ENCODE measurements at places on chromosomes 1 and 21. TPM values are rescaled to one million over a fixed set of nuclear protein-coding genes. Genes with fewer than 3 reads are reported as not detected.

Gene AADACL4
- total RNA-seq = not detected

GRCh38 chr21:43198376-43198775 lies 29.6 kb downstream of the CRYAA start:
- no peaks in the 10 kb centered on the region for H3K36me3 ChIP-seq
- DNase-seq = no peak
- H3K27ac ChIP-seq = no peak overlapping the region
- no peaks in the 10 kb centered on the region for H3K4me1 ChIP-seq
- no peaks in the 10 kb centered on the region for H3K27me3 ChIP-seq

Gene PHLDA3
- total RNA-seq = 27.7 TPM

Gene SLC66A1
- 16.8 TPM for total RNA-seq

GRCh38 chr1:41639332-41639936 lies 155.0 kb upstream of the EDN2 start:
- H3K36me3 ChIP-seq = no peaks in the 10 kb centered on the region

DNA sequence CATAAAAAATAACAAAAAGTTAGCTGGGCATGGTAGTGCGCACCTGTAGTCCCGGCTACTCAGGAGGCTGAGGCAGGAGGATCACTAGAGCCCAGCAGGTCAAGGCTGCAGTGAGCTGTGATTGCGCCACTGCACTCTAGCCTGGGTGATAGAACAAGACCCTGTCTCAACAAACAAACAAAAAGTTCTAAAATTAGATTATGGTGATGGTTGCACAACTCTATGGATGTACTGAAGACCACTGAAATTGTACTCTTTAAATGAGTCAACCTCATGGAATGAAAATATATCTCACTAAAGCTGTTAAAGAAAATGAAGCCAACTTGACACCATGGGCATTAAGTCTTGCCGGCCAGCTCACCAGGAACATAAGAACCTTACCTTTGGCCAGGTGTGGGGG lies 9.1 kb downstream of the MRAP start:
- H3K27me3 ChIP-seq = no peaks in the 10 kb centered on the region
- H3K27ac ChIP-seq = no peak overlapping the region
- no peak overlapping the region for H3K4me3 ChIP-seq
- DNase-seq = no peak
- H3K36me3 ChIP-seq = peaks cover 9% of the 10 kb centered on the region

DNA sequence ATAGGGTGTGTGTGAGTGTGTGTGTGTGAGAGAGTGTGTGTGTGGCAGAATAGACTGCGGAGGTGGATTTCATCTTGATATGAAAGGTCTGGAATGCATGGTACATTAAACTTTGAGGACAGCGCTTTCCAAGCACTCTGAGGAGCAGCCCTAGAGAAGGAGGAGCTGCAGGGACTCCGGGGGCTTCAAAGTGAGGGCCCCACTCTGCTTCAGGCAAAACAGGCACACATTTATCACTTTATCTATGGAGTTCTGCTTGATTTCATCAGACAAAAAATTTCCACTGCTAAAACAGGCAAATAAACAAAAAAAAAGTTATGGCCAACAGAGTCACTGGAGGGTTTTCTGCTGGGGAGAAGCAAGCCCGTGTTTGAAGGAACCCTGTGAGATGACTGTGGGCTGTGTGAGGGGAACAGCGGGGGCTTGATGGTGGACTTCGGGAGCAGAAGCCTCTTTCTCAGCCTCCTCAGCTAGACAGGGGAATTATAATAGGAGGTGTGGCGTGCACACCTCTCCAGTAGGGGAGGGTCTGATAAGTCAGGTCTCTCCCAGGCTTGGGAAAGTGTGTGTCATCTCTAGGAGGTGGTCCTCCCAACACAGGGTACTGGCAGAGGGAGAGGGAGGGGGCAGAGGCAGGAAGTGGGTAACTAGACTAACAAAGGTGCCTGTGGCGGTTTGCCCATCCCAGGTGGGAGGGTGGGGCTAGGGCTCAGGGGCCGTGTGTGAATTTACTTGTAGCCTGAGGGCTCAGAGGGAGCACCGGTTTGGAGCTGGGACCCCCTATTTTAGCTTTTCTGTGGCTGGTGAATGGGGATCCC lies 18.3 kb upstream of the HDAC1 start:
- H3K36me3 ChIP-seq = no peaks in the 10 kb centered on the region
- no peak overlapping the region for H3K27ac ChIP-seq
- H3K4me1 ChIP-seq = peaks cover 6% of the 10 kb centered on the region
- H3K27me3 ChIP-seq = no peaks in the 10 kb centered on the region
- peak overlapping the region; percentile 56 for H3K4me3 ChIP-seq

DNA sequence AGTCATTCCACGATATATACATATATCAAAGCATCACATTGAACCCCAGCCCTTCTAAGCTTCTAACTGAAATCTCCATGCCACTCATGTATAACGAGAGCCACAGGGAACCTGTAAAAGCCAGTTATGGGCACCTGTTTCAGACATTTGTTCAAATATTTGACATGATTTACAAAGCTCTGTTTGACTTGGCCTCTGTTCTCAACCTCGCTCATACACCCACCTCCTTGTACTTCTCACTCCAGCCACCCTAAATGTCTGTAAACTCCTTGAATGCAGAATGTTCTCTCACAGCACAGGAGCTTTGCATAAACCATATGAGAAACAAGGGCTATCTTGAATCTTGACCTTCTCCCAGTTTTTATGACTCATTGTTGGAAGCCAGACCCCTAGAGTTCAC lies 36.9 kb upstream of the CD2 start:
- H3K36me3 ChIP-seq = no peaks in the 10 kb centered on the region
- H3K4me1 ChIP-seq = peaks cover 13% of the 10 kb centered on the region
- DNase-seq = no peak
- H3K4me3 ChIP-seq = no peak overlapping the region
- no peak overlapping the region for H3K27ac ChIP-seq
- H3K27me3 ChIP-seq = no peaks in the 10 kb centered on the region

Gene SLC37A1
- total RNA-seq = 23.7 TPM

Gene ATAD3C
- 2.0 TPM for total RNA-seq

Gene C1QB
- total RNA-seq = not detected

Gene ADGRB2
- 26.2 TPM for total RNA-seq

GRCh38 chr1:150165622-150166612 lies 16.2 kb downstream of the PLEKHO1 start:
- no peak overlapping the region for H3K27ac ChIP-seq
- H3K27me3 ChIP-seq = no peaks in the 10 kb centered on the region
- DNase-seq = peak; percentile 84
- no peaks in the 10 kb centered on the region for H3K36me3 ChIP-seq
- peaks cover 12% of the 10 kb centered on the region for H3K4me1 ChIP-seq
- H3K4me3 ChIP-seq = no peak overlapping the region

Gene DESI2
- 110 TPM for total RNA-seq

- H3K27me3 ChIP-seq = no peaks in the 10 kb centered on the region
- H3K36me3 ChIP-seq = no peaks in the 10 kb centered on the region
- no peak overlapping the region for H3K27ac ChIP-seq
- peaks cover 2% of the 10 kb centered on the region for H3K4me1 ChIP-seq
- DNase-seq = no peak
Observed at GRCh38 chr1:235697508-235697907, 47.9 kb upstream of the GNG4 start.

Gene FAM78B
- 4.0 TPM for total RNA-seq

DNA sequence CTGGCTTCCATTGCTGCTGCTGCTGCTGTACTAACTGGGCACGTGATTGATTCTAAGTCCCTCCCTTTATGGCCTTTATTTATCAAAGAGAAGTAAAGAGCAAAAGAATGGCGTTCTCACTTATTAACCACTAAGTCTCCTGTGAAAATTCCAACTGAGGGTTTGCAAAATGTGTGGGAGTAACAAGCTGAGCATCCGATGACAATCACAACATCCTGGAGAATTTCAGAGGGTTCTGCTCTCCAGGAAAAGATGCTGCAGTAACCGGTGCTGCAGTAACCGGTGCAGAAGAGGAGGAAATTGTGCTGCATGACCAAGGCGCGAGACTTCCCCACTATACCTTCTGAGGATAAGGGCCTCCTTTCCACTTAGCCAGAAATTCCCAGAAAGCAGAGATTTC lies 12.7 kb upstream of the MX2 start:
- H3K4me3 ChIP-seq = no peak overlapping the region
- no peaks in the 10 kb centered on the region for H3K4me1 ChIP-seq
- no peaks in the 10 kb centered on the region for H3K36me3 ChIP-seq
- H3K27me3 ChIP-seq = no peaks in the 10 kb centered on the region
- no peak overlapping the region for H3K27ac ChIP-seq

- no peak for DNase-seq
- no peak overlapping the region for H3K4me3 ChIP-seq
- H3K36me3 ChIP-seq = no peaks in the 10 kb centered on the region
Observed at GRCh38 chr1:206682111-206682510, 2.6 kb upstream of the MAPKAPK2 start.

Gene GJB4
- total RNA-seq = 0.11 TPM

Gene LIPI
- total RNA-seq = not detected
